ENCODE measurements at places on chromosomes 5 and 9. TPM values are rescaled to one million over a fixed set of nuclear protein-coding genes. Genes with fewer than 3 reads are reported as not detected.

GRCh38 chr5:9057406-9058000, 488.4 kb downstream of the SEMA5A start:
- no peak for DNase-seq

DNA sequence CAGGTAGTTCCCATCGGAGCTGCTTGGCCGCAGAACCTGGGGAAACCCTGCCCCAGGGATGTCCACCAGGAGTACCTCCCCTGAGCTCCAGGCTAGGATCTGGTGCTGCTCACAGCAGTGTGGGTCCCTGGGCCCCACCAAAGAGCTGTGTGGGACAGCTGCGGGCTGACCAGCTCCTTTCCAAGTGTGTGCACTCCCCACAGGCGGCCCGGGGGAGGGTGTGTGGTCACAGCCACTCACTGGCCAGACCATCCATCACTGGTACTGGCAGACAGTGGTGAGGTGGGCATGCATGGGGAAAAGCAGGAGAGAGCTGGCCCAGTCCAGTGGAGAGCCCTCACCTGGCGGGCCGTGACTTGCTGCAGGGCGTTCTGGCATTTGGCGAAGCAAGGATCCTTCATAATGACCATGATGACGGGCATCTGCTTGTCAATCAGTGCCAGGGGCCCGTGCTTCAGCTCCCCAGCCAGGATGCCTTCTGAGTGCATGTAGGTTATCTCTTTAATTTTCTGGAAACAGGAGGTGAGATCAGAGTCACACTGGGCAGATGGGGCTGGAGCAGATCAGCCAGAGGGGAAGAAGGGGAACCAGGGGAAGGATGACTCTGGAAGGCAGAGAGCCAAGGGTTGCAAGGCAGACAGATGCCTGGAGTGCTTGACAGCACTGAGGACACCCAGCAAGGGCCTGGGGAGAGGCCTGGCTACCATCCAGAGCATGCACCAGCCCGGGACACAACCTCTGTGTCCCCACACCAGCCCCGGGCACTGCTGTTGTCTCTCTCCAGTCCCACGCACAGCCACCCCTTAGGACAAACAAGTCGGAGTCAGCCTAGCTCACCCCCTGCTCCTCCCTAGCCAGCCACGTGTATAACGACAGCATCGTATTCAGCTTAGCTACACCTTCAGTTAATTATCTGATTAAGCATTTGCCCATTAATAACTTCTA, 12.8 kb upstream of the MAPK9 start:
- no peak for DNase-seq

GRCh38 chr5:1799602-1800471, at the start of gene MRPL36:
Gene MRPL36 (minus strand): TSS chr5:1799837. CDS start chr5:1798935, 902 bp downstream.
- peak; percentile 89 for DNase-seq

- DNase-seq: no peak
Observed at GRCh38 chr9:69637193-69637816, 34.9 kb downstream of the APBA1 start.

GRCh38 chr9:133250741-133251170, 24.2 kb downstream of the ABO start:
- no peak for DNase-seq

- DNase-seq: no peak
Observed at GRCh38 chr5:143105216-143105905, 298.1 kb downstream of the NR3C1 start.

GRCh38 chr5:84113246-84114105, 271.2 kb downstream of the EDIL3 start:
- no peak for DNase-seq

- no peak for DNase-seq
Observed at GRCh38 chr9:95499046-95499676, 17.6 kb downstream of the PTCH1 start.

GRCh38 chr9:32811246-32811645, 27.9 kb downstream of the TMEM215 start:
- DNase-seq: no peak

DNA sequence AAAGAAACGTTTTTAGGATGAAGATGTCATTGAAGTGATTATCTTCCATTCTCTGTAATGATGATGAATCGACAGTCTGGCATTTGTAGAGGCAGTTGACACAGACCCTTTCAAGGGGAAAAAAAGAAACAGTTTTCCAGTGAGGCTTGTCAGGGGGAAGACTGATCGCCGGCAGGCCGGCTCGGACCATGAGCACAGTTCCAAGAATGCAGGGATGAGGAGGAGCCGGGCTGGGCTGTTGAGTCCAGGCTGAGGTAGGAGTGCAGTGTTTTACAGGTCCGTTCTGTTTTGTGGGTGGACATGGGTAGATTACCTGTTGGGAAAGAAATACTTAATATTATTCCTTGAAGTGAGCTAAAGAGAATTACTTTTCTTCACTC, 194.6 kb downstream of the AOPEP start:
- DNase-seq: no peak

DNA sequence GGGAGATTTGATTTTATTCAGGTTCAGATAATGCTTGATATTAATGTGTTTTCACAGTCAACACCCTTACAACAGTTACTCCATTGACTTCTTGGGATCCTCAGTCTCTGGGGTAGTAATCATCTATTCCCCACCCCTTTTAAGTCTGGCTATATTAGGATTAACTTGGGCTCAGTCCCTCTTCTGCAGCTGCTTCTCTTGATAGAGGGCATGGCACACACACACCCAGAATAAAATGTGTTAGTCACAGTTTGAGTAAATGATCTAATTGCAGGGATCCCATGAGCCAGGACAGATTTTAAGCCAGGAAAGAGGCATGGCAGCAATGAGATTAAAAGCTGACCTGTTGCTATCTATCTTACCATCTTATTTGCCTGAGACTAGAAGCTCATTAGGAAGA, 53.7 kb upstream of the VLDLR start:
- no peak for DNase-seq

DNA sequence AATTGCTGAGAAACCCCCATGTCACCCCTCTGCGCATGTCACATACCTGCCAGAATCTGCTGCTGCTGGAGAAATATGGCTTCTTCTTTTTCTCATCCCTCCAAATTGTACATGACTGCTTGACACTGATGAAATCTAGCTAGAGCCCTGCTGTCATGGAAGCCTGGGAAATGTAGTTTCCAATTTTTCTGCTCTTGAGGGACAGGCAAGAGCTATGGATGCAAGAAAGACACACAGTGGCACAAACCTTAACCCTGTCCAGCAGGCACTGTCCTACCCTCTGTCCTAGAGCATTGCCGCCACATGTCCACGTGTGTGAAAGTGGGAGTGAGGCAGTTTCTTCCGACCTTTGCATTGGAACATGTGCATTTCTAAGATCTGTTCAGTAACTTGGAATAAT, 255.5 kb upstream of the SEMA6A start:
- DNase-seq: no peak

DNA sequence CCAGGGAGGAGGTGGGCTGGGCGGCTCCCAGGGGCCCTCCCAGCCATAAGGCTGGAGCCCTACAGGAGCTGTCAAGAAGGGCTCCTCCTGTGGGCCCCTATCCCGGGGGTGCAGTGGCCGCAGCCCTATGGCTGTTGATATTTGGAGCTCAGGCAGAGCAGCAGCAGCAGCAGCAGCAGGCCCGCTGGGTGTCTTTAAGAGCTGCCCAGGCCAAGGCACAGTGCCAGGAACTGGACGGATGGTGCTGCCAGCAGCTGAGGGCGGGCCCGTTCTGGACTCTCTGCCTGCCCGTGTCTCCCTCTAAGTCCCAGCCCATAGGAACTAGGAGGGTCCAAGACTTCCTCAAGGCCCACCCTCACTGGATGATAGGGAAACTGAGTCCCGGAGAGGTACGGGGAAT, 3.6 kb downstream of the AK1 start:
- peak; percentile 85 for DNase-seq

- DNase-seq: no peak
Observed at GRCh38 chr5:113020461-113021273, 44.1 kb downstream of the DCP2 start.

DNA sequence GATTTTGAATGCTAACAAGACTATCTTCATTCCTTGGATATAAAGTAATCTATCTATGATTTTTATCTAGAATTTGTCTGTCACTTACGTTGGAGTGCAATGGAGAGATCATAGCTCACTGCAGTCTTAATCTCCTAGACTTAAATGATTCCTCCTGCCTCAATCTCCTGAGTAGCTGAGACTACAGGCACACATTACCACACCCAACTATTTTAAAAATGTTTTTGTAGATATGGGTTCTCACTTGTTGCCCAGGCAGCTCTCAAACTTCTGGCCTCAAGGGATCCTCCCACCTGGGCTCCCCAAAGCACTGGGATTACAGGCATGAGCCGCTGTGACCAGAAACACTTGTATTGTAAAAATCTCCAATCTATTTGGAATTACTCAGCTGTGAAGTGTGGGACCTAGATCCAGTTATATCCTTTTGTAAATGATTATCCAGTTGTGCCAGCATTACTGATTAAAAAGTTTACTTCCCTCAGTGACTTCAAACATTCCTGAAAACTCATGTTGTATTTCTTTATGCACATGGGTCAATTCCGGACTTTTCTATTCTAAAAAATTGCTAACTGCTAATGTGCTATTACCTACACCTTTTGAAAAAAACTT, 1793.8 kb upstream of the WWC1 start:
- DNase-seq: no peak

DNA sequence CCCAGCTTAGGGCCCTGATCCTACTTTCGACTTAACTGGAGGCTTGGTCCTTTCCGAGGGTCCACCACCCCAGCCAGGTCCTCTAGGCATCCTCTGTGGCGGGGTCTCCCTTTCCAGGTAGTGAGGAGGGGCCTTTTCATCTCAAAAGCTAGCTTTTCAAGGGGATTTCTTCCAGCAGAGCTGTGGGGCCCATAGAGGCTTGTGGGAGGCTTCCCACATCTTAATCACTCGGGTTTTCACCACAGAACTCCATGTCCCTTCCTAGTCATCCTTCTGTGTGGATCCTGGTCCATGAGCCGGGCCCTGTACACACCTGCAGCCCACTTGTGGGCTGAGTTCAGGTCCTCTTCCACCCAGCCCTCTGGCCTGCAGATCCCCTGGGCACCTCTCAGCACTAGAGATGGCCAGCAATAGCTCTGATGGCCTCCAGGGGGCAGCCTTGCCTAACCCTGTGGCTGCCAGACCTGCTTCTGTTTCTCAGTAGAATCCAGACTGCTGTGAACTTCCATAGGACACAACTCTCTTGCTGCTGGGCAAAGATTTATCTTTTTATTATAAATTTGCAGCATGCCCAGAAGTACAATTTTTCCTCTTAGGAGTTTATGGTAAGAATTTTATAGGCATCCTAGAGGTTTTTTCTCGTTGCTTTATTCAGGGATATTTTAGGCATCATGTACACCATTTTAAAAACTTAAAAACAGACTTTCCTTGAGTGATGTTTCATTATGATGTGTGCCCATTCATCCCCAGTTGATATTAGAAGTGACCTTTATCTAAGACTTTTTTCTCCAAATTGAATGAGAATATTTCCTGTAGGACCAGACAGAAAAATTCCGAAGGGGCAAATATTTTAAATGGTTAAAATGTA, 208.9 kb downstream of the TRIO start:
- peak; percentile 80 for DNase-seq

GRCh38 chr5:79544131-79544530, 30.2 kb upstream of the HOMER1 start:
- DNase-seq: no peak

The STK32A gene
- total RNA-seq: 9.2 TPM

The EIF4E1B gene
- 8.6 TPM for total RNA-seq

The NTNG2 gene
- 34.2 TPM for total RNA-seq

The PCDHB16 gene
- total RNA-seq: 5.4 TPM

The SLC4A9 gene
- total RNA-seq: 1.6 TPM

The ADAMTSL1 gene
- total RNA-seq: 8.0 TPM

The NUTM2G gene
- total RNA-seq: not detected

The NXNL2 gene
- 0.93 TPM for total RNA-seq

The TMEM215 gene
- total RNA-seq: 1.1 TPM

The CDX1 gene
- total RNA-seq: 0.85 TPM
